Glutamatergic neuron (in vitro differentiated cells): ENCODE measurements at places on chromosomes 3 and 15.

GRCh38 chr15:48090666-48091065 is 30.1 kb upstream of the SLC24A5 start:
- DNase-seq = no peak

DNA sequence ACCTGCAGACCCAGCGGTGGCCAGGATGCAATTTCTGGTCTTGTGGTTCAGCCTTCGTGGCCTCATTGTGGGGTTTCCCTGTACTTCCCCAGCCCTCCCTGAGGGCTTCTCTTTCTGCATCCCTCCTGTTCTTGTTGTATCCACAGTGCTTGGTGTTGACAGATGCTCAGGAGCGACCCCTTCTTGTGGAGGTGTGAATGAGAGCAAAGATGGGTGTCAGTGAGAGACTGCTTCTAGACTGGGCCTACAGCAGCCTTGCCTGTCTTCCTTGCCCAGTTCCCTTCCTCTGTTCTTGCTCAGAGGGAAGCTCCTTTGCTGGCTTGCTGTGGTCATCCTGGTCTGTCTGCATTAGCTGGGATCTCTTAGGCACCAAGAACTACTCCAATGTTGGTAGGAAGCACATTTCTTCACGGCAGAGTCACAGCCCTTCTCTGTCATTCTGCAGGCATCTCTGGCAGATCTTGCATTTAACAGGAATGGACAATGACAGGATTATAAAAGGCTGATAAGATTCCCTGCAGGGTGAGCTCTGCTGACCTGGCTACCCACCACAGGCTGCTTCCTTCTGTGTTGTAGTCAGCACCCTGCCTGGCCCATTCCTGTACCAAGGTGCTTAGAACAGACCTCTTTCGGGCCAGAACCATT is 317.8 kb upstream of the C2CD4B start:
- DNase-seq = peak; percentile 27

DNA sequence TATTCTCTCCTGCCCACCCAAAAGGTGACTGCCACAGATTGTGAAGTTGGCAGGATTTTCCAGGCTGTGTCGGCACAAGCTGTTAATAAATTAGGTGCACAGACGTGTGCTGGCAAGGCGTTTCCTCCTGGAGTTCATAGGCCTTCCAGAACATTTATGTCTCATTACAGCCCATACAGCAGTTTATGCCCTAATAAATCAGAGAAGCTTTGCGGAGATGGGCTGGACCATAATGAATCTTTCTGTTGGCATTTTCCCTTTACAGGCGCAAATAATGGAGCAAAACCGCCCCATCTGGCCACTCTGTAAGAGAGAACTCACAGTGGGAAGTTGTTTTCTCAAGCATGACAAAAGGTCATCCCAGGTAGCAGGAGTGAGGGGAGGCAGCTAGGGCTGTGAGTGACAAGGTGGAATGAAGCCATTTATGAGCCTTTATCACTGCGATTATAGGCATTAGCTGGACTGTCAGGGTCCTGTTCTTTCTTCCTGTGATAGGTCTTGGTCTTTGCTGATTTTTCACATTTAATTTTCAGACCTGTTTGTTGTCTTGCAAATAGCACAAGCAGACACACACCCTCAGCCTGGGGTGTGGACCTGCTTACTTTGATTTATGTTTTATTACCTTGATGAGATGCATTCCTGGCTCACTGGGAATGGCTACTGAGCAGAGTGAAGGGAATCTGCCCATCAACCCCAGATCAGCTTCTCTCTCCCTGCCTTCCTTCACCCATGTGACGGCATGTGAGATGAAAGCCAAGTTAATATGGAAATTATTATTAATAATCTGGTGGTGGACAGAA is 257.5 kb downstream of the LRTM1 start:
- no peak for DNase-seq

DNA sequence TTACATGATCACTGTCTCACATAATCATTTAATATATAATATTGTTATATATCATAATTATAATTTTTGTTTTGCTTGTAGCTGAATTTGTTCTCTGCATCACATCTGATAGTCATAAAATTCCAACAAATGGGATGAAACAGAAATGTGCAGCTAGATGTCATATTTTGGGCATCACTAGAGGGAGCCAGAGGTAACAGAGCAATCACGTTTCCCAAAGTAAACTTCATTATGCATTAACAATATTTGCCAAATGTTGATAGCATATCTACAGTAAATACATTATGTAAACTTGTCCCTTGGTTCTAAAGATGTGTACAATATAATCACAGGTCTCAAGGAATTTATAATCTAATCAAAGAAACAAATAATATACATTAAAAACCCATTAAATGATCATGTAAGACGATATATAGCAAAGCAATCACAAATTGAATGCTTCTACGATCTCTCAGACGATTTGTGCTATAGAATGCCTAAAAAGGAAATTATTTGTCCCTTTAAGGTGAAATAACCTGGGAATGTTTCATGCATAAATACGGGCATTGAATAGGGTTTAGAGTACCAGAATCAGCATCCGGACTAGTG is 234.2 kb upstream of the MCTP2 start:
- no peak for DNase-seq

DNA sequence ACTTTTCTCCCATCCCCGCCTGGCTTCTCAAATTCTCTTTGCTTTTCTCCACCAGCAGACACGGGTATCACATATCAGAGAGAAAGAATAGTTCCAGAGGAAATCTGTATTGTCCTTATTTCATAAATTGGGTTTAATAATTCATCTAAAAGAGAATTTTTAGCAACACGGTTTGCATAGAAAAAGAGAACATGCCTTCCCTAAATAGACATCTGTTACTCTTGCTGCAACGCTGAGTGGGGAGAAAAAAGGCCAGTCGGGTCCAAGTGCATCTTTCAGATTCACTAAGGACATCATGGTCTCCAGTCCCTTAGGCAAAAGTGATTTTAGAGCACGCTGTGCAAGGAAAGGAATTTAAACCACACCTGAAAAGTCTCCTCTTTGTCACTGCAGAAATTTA is 201.3 kb downstream of the ABHD5 start:
- no peak for DNase-seq

DNA sequence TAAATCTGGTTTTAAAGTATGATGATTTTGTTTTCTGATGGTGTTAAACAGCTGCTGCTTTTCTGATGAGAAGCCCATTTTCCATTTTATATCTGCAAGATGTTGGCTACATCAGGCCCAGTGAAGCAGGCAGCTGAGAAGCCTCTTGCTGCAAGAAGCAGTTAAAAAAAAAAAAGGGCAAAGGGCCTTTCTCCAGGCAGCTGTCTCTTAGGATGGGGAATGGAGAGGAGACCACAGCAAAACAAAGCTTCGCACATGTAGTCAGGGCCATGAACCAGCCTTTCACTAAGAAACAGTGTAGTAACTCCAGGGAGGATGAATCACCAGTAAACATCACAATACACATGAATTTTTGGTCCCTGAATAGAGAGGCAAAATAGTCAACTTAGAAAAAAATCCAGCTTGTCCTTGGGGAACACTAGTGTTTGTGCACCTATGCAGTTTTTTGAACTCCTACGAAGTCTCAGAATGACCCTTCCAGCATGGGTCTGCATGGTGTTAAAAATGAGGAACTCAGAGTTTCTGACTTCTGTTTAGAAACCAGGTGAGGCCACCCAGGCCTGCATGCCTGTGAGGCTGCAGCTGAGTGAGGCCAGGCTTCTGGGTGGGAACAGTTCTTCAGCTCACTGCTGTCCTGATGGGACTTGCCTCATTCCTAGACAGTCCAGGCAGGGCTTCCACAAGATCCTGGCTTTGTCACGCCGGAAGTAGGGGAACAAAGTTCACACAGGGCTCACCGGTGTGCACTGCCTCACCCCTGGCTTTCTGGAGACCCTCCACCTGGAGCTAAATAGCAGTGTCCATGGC is 518.7 kb downstream of the MCTP2 start:
- DNase-seq = no peak

DNA sequence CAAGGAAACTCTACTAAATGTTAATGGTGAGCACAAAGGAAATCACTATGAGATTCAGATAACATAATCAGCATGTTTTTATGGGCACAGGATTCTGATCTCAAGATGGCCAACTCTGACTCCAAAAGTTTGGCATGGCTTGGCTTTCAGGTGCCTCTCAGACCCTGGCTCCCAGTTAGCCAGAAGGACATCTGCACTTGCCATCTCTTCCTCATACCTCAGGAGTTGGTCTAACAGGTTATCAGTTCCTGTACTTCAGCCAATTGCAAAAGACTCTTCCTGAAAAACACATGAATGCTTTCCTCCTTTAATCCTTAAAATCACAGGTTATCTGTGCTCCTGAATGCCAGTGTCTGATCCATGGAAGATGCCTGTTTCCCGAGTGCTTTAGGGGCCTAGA is 25.0 kb downstream of the TMPRSS7 start:
- DNase-seq = no peak
